ENCODE measurements at places on chromosomes 7 and 10.

- DNase-seq: no peak
Measured at GRCh38 chr7:27526611-27527347, 135.9 kb downstream of the HIBADH start.

GRCh38 chr7:4136501-4137110 lies 545.5 kb upstream of the FOXK1 start:
- DNase-seq: no peak

GRCh38 chr10:77027576-77027975 lies 610.0 kb downstream of the KCNMA1 start:
- DNase-seq: no peak

DNA sequence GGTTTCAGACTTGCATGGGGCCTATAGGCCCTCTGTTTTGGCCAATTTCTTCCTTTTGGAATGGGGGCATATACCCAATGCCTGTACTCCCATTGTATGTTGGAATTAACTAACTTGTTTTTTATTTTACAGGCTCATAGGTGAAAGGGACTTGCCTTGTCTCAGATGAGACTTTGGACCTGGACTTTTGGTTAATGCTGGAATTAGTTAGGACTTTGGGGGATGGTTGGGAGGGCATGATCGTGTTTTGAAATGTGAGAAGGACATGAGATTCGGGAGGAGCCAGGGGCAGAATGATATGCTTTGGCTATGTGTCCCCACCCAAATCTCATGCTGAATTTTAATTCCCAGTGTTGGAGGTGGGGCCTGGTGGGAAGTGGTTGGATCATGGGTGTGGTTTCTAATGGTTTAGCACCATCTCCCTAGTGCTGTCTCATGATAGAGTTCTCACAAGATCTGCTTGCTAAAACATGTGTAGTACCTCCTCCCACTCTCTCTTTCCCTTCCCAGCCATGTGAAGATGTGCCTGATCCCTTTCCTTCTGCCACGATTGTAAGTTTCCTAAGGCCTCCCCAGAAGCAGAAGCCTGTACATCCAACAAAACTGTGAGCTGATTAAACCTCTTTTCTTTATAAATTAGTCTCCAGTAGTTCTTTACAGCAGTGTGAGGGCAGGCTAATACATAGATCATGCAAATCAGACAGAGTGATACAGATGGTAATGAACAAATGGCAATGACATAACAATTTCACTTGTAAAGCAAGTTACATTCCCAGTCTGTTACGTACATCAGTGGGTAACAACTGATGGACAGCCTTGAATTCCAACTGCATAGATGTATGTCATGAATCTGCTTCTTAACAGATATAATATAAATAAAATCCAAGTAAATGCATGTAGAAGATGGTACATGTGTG lies 146.2 kb downstream of the SGMS1 start:
- no peak for DNase-seq

DNA sequence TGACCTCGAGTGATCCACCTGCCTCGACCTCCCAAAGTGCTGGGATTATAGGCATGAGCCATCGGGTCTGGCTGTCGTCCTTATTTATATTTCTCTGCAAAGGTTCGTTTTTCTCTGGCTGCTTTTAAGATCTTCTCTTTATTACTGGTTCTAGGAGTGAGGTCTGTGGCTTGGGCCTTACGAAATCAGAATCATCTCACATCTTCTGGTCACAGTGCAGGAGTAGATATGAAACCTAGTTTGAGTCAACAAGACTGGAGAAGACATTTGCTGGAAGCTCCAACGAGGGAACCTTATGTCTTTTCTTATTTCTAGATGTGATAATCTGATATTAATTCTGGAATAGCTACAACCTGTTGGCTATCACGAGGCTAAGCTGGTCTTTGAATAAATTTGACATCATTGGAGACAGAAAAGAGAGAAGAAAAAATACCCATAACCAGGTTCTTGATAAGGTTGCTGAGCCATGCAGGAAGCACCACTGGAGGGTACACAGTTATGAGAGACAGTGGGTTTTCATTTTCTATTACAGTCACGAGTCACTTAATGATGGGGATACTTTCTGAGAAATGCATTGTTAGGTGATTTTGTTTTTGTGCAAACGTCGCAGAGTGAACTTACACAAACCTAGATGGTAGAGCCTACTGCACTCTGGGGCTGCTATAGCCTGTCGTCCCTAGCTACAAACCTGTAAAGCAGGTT lies 25.6 kb upstream of the IL15RA start:
- no peak for DNase-seq

DNA sequence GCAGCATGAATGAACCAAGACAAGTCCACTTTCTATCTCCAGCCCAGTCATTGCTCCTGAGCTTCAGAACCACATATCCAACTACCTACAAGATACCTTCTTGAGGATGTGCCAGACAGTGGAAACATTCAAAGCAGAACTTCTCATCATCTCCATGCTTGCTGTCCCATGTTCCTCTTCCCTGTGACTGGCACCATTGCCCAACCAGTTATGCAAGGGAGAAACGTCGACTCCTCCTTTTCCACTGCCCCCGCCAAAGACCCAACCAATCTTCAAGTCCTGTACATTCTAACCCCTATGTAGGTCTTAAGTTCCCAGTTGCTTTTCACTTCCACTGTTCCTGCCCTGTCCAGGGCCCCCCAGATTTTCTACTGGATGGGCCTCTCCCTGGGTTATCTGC lies 225.7 kb downstream of the RPS24 start:
- no peak for DNase-seq

GRCh38 chr10:20852303-20852702 lies 44.8 kb downstream of the NEBL start:
- peak; percentile 22 for DNase-seq

- no peak for DNase-seq
Measured at GRCh38 chr10:24419066-24419465, 210.1 kb downstream of the KIAA1217 start.

- no peak for DNase-seq
Measured at GRCh38 chr7:128737867-128738385, 1.2 kb upstream of the CALU start.

- no peak for DNase-seq
Measured at GRCh38 chr7:50315739-50316671, 11.5 kb downstream of the IKZF1 start.

DNA sequence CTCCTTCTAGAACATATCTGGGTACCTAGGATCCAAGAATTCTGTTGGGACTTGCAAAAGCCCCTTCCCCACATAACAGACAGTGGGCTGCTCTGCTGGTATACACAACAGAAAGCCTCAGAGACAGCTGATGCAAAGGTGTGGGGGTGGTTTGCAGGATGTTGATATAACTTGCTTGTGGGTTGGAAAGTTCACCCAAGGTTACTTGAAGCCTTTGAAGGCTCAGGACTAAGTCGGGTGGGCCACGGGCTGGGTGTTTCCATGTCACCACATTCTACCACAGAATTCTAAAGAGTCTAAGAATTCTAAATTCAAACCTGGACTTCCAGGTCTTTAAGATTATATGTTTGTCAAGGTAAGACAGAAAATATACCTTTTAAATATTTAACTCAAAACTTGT lies 7.4 kb upstream of the NRCAM start:
- DNase-seq: no peak

DNA sequence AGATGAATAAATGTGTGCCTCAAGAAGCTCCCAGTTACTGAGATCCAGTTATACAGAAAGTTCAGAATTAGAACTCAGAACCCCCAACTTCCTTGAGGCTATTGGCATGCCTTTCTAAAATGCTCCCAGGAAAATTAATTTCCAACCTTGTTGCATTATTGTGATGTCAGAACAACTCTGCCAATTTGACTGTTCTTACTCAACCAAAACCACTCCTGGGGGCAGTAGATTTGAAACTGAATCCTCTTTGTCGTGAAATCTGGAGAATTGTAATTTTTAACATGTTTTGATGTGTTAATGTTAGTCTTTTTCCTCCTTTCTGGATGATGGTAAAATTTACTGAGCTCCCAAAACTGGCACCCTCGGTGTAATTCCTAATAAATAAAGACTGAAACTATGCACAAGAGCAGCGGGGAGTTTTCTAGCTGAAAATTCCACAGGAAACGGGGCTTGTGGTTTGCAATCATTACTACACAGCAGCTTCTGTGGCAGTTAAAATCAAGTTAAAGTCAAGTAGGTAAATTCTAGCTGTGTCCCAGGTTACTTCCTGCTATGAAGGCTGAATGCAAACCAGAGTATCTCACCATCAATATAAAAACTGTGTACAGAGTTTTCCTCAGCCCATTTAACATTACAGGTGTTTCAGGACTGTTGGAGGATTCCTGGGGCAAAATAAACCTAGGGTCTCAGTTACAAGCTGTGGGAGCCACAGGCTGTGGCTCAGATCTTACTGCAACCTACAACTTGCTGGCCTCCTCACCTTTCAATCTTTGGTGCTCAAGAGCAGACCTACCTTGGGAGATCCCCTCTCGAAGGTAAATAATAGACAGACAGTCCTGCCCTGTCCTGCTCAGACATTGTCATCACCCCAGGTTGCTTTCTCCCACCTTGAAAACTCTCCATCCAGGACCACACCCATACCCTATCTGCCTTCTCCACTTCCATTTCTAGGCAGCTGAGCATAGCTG lies 156.3 kb upstream of the KMT2E start:
- DNase-seq: no peak

GRCh38 chr10:52390388-52390787 lies 76.3 kb downstream of the DKK1 start:
- DNase-seq: no peak

GRCh38 chr10:104074505-104074904 lies 11.2 kb downstream of the COL17A1 start:
- DNase-seq: no peak

DNA sequence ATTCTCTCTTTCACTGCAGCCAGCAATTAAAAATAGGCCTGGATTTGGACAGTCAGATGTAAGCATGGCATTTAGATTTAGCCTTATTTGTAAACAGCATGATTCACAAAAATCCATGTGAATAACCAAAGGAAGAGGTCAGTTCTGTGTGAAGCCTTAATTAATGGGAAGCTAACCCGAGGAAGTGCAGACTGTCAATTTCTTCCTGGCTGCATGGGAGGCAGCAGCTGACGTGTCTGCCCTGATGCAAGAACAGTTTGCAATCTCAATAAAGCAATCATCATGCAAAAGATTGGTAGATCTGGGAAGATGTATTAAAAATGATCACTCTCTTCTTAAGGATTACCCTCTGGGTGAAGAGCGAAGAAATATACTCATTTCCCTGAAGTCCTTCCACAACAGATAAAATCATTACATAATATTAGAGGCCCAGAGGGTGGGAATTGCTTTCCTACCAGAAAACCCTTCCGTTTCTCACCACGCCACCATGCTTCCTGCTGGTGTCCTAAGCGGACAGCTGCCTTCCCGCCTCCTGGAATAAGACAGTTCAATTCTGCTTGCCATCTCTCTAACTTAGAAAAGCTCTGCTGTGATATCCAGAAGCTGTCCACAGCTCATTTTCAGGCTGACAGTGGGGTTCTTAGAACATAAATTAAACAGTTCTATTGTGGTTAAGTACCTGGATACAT lies 526.7 kb upstream of the NRP1 start:
- DNase-seq: no peak

GRCh38 chr7:105188201-105188600 lies 174.2 kb downstream of the KMT2E start:
- no peak for DNase-seq

DNA sequence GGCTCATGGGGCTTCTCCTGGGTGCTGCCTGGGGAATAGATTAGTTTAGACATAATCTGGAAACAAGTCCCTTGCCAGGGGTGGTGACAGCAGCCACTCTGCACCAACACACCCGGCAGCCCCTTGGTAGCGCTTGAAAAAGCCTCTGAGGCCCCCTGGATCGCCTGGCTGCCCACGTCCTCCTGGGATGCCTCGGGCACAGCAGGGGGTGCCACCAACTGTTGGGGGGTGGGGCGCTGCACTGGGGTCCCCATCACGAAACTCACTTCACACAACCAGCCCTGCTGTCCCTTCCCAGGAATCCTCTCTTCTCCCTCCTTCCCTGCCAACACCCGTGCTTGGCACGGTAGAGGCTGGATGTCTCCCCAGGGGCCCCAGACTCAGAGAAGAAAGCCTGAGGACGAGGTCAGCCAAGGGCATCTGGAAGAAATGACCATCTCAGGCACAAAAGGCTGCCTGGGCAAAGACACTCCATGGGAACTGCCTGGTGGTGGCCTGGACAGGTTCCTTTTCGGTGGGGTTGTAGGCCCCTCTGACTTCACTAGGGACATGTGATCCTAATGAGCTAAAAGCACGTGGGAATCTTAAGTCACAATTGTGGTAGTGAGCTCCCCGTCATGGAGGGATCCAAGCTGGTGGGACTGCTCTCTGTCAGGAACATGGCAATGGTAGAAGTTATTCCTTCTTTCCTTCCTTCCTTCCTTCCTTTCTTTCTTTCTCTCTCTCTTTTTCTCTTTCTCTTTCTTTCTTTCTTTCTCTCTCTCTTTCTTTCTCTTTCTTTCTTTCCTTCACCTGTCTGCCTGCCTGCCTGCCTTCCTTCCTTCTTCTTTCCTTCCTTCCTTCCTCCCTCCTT lies 11.3 kb downstream of the TMEM270 start:
- no peak for DNase-seq

DNA sequence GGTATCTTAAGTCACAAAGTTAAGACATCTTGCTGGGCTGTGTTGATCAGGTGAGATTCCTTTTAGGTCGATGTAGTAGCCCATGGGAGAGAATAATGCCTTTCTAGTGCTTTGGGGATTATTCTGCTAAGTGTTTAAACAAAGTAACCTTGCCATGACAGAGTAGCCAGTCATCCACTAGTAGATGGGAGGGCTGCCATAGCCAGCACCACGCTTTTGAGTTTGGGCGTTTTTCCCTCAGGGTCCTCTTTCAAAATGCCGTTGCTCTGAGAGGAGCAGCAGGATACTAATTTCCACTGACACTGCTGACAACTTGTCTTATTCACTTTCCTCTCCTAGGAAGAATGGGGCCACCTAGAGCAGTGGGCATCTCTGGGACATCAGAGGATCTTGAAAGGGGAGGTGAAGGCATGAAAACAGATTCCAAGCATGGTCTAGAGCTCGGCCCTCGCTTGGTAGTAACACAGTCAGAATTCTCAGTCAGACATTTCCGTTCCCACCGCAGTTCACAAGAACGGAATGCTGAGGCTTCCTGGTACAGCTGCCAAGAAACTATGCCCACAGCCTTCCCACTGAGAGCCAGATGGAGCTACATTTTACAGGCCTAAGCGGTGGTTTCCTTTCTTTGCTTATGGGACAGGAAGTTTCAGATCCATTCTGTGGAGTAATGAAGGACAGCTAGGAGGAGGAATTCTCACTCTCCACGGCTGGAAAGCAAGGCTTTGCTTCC lies 15.3 kb upstream of the RSU1 start:
- peak; percentile 42 for DNase-seq
